ENCODE measurements at places on chromosomes 6 and 20. TPM values are rescaled to one million over a fixed set of nuclear protein-coding genes. Genes with fewer than 3 reads are reported as not detected.

The SLC24A3 gene
- total RNA-seq, result 1.8 TPM

The SLC22A2 gene
- total RNA-seq, result not detected

The RBPJL gene
- not detected for total RNA-seq

The RANBP9 gene
- 39.8 TPM for total RNA-seq

DNA sequence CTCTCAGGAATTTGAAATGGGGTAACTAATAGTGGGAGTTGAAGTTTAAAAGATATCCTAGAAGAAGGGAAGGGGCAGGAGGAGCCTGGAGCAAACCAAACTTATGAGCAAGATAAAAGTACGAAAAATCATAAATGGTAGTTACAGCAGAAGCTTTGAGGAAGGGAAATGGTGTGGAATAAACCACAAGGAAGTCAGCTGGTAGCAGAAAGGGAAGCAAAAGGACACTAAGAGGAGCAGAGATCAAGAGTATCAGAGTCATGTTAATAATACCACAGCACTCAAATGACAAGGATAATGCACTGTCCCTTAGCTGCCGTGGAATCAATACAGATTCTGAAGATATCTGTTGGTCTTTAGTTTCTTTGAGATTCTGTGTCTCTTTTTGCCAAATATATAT, 44.9 kb upstream of the CCDC28A start:
- no peak for DNase-seq
- H3K36me3 ChIP-seq, result no peaks in the 10 kb centered on the region
- H3K27me3 ChIP-seq, result no peaks in the 10 kb centered on the region
- no peak overlapping the region for H3K4me3 ChIP-seq
- H3K27ac ChIP-seq, result no peak overlapping the region
- no peaks in the 10 kb centered on the region for H3K4me1 ChIP-seq

- no peak overlapping the region for H3K4me3 ChIP-seq
- no peaks in the 10 kb centered on the region for H3K4me1 ChIP-seq
- no peak overlapping the region for H3K27ac ChIP-seq
Observed at GRCh38 chr6:84916704-84917103, 152.3 kb upstream of the TBX18 start.

DNA sequence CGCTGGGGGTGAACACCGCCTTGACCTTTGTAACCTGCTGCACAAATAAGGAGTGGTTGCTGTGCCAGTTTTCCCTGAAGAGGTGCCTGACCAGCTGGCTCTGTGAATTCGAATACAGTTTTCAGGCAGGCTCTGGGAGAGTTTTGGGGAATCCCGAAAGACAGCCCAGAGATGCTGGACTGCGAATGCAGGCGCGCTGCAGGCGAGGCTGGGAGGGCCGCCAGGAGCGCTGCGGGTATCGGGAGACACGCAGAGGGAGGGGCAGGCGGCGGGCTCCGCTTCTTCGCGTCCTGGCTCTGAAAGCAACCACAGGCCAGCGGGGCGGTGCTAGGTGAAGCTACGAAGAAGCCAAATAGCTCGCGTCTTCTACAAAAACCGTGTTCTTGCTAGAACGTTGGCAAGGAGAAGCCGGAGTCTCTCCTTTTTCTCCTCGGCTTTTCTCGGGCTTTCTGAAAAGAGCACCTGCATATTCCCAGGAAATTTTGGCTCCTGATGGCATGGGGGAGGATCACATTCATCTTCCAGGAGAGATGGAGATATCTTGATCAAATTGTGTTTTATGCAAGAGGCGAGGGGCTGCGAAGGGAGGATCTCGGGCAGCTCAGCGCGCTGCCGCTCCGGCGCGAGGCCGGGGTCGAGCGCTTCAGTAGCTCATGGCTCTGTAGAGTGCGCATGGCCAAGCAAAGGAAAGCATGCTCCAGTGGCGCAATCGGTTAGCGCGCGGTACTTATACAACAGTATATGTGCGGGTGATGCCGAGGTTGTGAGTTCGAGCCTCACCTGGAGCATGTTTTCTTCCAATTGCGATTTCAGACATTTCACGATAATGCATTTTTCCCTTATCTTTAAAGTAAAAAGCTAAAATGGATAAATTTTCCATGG, 158.1 kb upstream of the ZNF184 start:
- H3K27ac ChIP-seq, result no peak overlapping the region
- no peaks in the 10 kb centered on the region for H3K27me3 ChIP-seq
- no peaks in the 10 kb centered on the region for H3K4me1 ChIP-seq
- peak; percentile 60 for DNase-seq
- H3K36me3 ChIP-seq, result no peaks in the 10 kb centered on the region

DNA sequence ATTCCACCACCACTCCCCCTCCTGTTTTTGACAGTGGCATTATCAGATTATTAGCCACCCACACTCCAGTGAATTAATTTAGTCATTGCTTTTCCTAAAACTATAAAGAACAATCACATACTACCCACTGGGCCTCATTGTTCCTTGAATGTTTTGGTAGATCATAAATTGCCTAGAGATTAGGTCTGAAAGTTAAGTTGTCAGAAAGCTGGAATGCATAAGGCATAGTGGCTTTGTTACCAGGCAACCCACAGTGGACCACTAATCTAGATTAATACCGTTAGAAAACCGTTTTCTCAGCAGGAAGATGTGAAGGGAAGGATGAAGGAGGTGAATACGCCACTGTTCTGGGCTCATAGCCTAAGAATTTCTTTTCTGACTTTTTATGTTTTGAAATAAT, 75.6 kb downstream of the SAMD3 start:
- no peaks in the 10 kb centered on the region for H3K4me1 ChIP-seq
- no peaks in the 10 kb centered on the region for H3K36me3 ChIP-seq
- H3K4me3 ChIP-seq, result no peak overlapping the region

DNA sequence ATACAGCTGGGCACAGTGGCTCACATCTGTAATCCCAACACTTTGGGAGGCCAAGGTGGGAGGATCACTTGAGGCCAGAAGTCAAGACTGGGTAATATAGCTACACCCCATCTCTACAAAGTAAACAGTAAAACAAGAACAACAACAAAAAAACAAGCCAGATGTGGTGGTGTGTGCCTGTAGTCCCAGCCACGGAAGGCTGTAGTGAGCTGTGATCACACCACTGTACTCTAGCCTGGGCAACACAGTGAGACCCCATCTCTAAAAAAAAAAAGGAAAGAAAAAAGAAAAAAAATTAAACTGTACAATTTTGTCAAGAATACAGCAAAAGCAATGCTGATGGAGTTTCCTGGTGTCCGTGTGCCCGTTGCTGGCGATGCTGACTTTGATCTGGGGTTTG, 47.2 kb upstream of the SLCO4A1 start:
- no peak overlapping the region for H3K27ac ChIP-seq
- DNase-seq, result no peak
- H3K27me3 ChIP-seq, result no peaks in the 10 kb centered on the region
- H3K36me3 ChIP-seq, result no peaks in the 10 kb centered on the region
- H3K4me3 ChIP-seq, result no peak overlapping the region
- no peaks in the 10 kb centered on the region for H3K4me1 ChIP-seq

GRCh38 chr20:36676701-36677421, 30.9 kb upstream of the SLA2 start:
- H3K27ac ChIP-seq, result no peak overlapping the region
- H3K4me3 ChIP-seq, result no peak overlapping the region
- no peaks in the 10 kb centered on the region for H3K36me3 ChIP-seq
- no peaks in the 10 kb centered on the region for H3K4me1 ChIP-seq
- no peaks in the 10 kb centered on the region for H3K27me3 ChIP-seq

DNA sequence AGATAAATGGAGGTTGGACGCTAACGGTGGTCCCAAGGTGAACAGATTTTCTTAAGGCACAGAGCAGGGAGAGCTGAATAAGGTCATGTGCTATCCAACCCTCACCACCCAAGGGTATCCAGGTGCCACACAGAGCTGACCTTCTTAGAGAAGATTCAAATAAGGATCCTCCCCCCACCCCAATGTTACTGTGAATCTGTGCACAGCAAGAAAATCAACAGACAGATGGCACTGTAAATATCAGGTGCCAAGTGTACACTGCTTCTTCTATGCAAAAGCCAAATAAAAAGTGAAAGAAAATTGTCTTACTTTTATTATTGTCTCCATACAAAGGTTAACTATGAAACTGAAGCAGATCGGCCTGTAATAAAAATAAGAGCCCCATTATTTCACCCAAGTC, 96.9 kb downstream of the PAK5 start:
- H3K27me3 ChIP-seq, result no peaks in the 10 kb centered on the region
- no peak overlapping the region for H3K4me3 ChIP-seq
- no peak for DNase-seq
- H3K4me1 ChIP-seq, result no peaks in the 10 kb centered on the region
- H3K27ac ChIP-seq, result no peak overlapping the region

GRCh38 chr20:2816583-2817340, 598 bp downstream of the TMEM239 start:
- peaks cover 28% of the 10 kb centered on the region for H3K4me1 ChIP-seq
- H3K36me3 ChIP-seq, result no peaks in the 10 kb centered on the region
- H3K27ac ChIP-seq, result no peak overlapping the region
- no peak for DNase-seq
- H3K27me3 ChIP-seq, result peaks cover 11% of the 10 kb centered on the region

- H3K36me3 ChIP-seq, result peaks cover 2% of the 10 kb centered on the region
- no peak overlapping the region for H3K4me3 ChIP-seq
- DNase-seq, result peak; percentile 14
- H3K27me3 ChIP-seq, result no peaks in the 10 kb centered on the region
Observed at GRCh38 chr20:2149507-2149906, 47.9 kb downstream of the STK35 start.

DNA sequence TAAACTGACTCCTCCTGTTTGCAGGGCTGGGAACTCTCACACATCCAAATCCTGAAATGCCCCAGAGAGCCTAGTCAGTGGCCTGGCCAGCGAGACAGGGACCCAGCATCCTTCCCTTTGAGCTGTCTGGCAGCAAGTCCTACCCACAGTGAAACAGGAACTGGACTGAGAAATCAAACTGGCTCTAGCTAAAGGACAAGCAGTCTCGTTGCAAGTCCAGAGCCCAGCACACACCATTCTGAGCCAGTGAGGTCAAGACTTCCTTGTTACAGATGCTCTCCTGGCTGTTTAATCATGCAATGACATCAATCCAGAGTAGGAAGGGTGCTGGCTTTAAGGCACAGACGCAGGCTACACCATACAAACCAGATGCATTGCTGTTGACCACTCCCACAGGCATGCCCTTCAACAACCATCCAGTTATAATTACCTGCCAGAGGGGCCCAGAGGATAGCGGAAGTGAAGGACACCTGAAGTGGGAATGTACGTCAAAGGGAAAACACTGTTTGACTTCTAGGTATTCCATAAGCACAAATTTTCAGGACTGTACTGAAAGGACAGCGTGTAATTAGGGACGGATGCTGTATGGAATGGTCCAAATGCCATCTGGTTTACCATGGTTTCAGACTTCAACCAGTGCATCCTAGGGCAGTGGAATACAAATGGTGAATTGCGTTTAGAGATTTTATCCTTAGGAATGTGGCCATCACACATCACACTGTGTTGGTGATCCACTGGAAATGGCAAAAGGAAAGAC, 114.4 kb downstream of the SLC23A2 start:
- no peaks in the 10 kb centered on the region for H3K27me3 ChIP-seq
- H3K4me1 ChIP-seq, result no peaks in the 10 kb centered on the region
- H3K27ac ChIP-seq, result no peak overlapping the region
- DNase-seq, result no peak

DNA sequence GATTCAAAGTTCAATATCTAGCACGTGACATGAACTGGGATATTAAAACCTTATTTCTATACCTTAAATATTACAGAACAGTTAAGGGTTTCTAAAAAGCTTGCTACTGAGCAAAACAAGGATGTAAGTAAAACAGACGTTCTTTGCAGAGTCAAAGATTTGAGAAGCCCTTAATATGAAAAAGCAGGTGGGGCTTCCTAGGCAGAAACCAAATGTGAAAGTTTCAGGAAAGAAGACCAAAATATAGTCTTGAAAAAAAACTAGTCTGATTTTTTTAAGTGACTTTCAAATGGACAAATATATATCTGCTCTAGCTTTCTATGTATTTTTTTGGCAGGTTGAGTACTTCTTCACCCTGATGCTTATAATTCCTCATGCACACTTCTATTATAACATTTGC, 63.2 kb downstream of the TNFRSF21 start:
- H3K36me3 ChIP-seq, result no peaks in the 10 kb centered on the region
- H3K4me1 ChIP-seq, result no peaks in the 10 kb centered on the region
- H3K27ac ChIP-seq, result no peak overlapping the region
- no peak for DNase-seq
- H3K4me3 ChIP-seq, result no peak overlapping the region
- H3K27me3 ChIP-seq, result no peaks in the 10 kb centered on the region

- no peaks in the 10 kb centered on the region for H3K4me1 ChIP-seq
- no peak overlapping the region for H3K4me3 ChIP-seq
- peaks cover 7% of the 10 kb centered on the region for H3K27me3 ChIP-seq
- no peaks in the 10 kb centered on the region for H3K36me3 ChIP-seq
- H3K27ac ChIP-seq, result no peak overlapping the region
Observed at GRCh38 chr20:23341073-23341472, 9.5 kb upstream of the NXT1 start.

DNA sequence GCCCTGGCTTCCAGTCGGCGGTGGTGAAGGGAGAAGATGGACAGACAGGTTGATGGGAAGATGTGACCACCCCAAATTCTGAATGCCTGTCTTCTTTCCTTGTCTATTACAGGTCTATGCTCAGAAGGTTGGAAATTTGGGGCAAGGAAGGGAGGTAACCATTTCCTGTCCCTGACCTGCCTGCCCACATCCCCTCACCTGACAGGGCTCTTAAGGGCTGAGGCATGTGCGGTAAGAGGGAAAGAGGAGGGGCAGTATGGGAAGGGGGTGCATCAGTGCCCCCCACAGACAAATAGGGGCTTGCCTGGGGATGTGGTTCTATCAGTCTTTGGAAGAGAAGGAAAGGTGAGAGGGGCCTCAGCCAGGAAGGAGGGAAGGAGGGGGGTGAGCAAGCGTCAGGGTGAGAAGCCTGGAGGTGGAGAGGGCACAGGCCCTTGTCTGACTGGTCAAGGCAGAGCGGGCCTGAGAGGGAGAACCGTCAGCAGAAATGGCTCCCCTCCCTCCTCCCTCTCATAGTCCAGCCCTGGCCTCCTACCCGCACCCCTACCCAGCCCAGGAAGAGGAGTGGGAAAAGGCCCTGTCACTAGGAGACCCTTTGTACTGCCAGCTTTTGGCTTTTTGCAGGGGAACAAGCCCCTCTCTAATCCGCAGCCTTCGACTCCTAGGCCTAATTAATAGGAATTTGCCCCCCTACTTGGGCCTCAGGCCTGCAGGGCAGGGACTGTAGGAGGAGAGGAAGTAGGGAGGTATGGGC, 104.4 kb upstream of the FOXP4 start:
- H3K36me3 ChIP-seq, result no peaks in the 10 kb centered on the region
- H3K27ac ChIP-seq, result no peak overlapping the region
- no peak overlapping the region for H3K4me3 ChIP-seq
- H3K27me3 ChIP-seq, result peaks cover 23% of the 10 kb centered on the region

DNA sequence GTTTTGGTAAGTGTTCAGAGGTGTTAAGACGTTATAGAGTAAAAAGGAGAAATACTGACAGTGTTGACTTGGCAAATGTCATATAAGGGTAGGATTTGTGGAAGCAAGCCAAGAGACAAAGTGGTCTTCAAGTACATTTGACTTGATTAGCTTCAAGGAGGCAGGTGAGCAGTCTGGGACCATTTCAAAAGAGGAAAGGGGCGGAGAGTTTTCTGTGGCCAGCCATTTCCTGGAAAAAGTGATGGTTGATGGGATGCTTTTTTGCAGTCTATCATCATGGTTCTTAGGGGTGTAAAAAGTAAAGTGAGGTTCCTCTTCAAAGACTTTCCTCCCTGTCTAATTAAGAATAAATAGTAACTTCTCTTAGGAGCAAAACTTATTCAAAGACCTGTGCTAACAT, 28.7 kb downstream of the FKBP1A start:
- H3K27me3 ChIP-seq, result no peaks in the 10 kb centered on the region
- H3K4me1 ChIP-seq, result peaks cover 7% of the 10 kb centered on the region
- H3K36me3 ChIP-seq, result peaks cover 5% of the 10 kb centered on the region
- no peak overlapping the region for H3K27ac ChIP-seq
- no peak for DNase-seq

Measured in fibroblast of lung (primary cell).